ENCODE measurements at places on chromosomes 3 and 15.

- H3K4me3 ChIP-seq: no peak overlapping the region
- no peaks in the 10 kb centered on the region for H3K36me3 ChIP-seq
- DNase-seq: no peak
- H3K27me3 ChIP-seq: no peaks in the 10 kb centered on the region
- H3K4me1 ChIP-seq: no peaks in the 10 kb centered on the region
- no peak overlapping the region for H3K27ac ChIP-seq
Observed at GRCh38 chr3:89144080-89144479, 36.7 kb downstream of the EPHA3 start.

DNA sequence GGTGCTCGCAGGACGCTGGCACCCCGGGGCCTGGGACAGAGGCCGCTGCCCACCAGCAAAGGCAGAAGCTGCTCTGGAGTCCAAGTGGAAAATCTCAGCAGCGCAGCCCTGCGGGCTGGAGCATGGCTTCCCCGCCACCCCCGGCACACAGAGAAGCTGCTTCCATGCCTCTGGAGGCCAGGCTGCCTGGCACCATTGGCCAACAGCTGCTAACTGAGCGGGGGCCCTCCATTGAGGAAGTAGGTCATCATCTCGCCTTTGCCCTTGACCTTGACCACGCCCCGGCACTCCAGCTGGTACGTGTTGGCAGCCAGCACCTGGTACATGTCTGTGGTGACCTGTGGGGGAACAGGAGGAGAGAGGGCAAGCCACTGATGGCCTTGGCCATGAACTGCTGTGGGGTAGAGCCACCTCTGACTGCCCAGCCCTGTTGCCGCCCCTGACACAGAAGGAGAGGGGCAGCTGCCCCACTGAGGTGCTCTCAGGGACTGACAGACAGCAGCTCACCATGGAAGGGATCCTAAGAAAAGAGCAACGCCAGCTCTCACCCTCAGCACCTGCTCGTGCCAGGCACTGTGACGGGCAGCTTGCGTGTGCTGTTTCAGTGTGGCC is 82.8 kb downstream of the SEC22A start:
- H3K36me3 ChIP-seq: no peaks in the 10 kb centered on the region
- DNase-seq: no peak
- H3K27ac ChIP-seq: no peak overlapping the region
- H3K4me1 ChIP-seq: no peaks in the 10 kb centered on the region
- H3K27me3 ChIP-seq: no peaks in the 10 kb centered on the region

DNA sequence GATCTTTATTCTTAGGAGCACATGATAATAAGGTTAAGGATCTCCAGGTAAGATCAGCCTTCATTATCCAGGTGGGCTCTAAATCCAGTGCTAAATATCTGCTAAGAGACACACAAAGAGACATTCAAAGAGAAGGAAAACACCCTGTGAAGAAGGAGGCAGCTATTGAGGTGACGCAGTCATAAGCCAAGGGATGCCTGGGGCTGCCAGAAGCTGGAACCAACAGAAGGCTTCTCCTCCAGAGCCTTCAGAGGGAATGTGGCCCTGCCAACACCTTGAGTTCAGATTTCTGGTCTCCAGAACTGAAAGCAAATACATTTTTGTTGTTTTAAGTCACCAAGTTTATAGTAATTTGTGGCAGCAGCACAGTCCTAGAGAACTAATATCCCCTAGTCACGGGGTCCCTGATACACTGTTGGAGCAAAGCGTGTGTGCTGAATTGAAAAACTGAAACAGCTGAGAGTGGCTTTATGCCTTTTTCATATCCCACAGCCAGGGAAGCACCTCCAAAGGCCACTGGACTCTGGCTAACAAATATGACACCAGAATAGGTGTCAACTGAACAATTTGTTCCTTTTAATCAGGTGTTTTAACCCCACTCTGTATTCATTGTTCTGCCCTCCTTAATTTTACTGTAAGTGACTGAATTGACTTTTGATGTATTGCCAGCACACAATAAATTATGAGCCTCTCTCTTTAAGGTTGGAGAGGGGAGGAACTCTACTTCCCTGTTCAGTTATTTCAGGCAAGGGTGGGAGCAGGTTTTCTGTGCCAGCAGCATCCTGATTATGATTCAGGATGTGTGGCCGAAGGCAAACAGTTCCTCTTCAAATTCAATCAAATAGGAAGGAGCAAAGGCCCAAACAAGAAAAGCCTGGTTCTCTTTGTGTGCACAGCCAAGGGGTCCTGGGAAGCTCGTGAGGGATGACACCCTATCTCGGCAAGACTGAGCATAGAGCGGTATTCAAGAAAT is 151.8 kb upstream of the HES1 start:
- H3K36me3 ChIP-seq: no peaks in the 10 kb centered on the region
- H3K27me3 ChIP-seq: peaks cover 26% of the 10 kb centered on the region
- no peak overlapping the region for H3K4me3 ChIP-seq

DNA sequence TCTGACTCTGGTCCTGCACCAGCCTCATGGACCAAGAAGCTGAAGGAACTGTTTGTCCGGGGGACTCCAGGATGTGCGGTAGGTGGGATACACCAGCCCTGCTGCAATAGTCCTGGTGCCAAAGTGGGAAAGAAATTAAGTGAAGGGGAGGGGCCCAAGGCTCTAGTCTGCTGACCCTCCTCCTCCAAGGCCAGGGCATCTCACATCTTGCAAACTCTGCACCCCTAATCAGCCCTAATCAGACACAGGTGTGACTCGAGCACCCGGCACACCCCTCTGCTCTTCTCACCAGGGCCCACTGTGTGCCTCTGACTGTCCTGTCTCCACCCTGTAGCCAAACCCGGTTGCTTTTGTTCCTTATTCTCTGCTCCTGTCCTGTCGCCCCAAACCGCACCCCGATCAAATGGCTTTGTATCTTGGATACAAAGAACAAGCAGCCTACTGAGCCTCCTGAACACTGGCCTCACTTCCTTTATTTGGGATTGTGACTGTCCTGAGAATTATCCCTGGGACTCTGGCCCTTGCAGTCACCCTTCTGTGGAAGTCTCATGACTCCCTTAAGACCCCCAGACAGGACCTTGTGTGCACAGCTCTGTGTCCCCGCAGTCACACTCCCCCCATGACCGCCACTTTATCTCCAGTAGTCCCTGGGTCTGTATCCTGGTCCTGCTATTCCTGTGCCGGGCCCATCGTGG is 26.7 kb upstream of the SLC41A3 start:
- H3K4me3 ChIP-seq: no peak overlapping the region
- H3K36me3 ChIP-seq: no peaks in the 10 kb centered on the region
- H3K27ac ChIP-seq: no peak overlapping the region
- H3K4me1 ChIP-seq: no peaks in the 10 kb centered on the region

DNA sequence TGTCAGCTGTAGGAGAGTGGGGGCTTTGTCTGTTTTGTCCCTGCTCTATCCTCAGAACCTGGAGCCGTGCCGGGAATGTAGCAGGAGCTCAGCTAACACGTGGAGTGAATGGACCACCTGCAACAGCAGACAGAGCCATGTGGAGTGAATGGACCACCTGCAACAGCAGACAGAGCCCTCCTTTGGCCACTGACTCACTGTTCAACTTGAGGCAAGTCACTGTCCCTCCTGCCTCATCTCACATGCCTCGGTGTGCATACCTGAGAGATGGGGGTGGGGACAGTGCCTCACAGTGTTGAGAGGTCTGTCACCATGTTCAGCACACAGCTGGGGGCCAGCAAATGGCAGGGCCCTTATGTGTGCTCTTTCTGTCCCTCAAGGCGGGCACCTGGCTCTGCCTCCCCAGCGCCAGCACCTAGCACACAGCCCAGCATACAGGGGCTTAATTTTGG is 27.9 kb downstream of the FEM1B start:
- no peak for DNase-seq
- peaks cover 19% of the 10 kb centered on the region for H3K4me1 ChIP-seq
- H3K27ac ChIP-seq: no peak overlapping the region
- H3K36me3 ChIP-seq: peaks cover under 1% of the 10 kb centered on the region
- H3K4me3 ChIP-seq: no peak overlapping the region
- peaks cover 45% of the 10 kb centered on the region for H3K27me3 ChIP-seq

DNA sequence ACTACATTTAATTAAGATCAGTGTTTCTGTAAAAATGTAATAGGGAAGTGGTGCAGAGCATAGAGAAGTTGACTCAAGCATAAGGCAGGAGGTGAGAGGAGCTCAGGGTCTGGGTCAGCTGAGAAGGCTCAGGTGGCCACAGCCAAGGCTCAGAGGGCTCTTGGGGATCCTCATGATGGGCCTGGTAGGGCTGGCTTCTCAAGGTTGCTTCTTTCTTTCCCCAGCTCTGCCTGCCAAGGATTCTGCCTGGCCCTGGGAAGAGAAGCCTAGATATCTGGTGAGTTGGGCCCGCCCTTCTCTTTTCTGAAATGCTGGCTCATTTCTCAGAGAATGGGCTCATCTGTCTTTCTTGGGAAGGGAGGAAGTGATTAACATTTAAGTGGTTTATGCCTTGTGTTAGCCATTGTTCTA is 6.5 kb downstream of the ZNF589 start:
- H3K27me3 ChIP-seq: no peaks in the 10 kb centered on the region
- H3K36me3 ChIP-seq: peaks cover 36% of the 10 kb centered on the region
- peak overlapping the region; percentile 37 for H3K4me3 ChIP-seq
- no peak for DNase-seq
- peak overlapping the region; percentile 85 for H3K27ac ChIP-seq

DNA sequence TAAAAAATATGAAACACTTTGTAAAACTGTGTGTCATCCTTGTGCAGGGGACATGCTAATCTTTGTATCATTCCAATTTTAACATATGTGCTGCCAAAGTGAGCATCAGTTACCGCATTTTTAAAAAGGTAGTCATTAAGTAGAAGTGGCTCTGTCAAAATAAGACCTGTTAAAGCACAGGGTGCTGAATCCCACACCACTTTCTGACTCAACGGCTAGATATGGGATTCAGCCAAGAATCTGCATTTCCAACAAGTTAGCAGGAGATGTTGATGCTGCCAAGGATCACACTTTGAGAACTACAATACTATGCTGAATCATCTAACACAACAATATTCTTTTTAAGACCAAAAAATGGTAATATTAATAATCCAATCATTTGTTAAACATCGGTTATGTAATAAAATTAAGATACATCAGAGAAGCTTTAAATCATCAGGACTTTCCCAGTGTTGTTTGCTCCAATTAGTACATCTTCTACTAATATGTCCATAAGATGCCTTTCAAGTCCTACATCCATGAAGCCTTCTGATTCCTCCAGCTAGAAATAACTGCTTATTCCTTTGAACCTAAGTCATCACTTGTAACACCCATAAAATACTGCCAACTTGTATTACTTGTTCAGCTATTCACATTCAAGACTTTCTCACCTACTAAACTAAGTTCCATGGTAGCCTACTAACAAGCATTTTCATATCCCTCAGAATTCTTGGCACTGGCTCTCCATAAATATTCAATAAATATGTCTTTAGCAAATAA is 71.1 kb downstream of the TBL1XR1 start:
- H3K27ac ChIP-seq: no peak overlapping the region
- no peak overlapping the region for H3K4me3 ChIP-seq
- peaks cover 23% of the 10 kb centered on the region for H3K4me1 ChIP-seq
- no peaks in the 10 kb centered on the region for H3K27me3 ChIP-seq
- H3K36me3 ChIP-seq: peaks cover 40% of the 10 kb centered on the region

DNA sequence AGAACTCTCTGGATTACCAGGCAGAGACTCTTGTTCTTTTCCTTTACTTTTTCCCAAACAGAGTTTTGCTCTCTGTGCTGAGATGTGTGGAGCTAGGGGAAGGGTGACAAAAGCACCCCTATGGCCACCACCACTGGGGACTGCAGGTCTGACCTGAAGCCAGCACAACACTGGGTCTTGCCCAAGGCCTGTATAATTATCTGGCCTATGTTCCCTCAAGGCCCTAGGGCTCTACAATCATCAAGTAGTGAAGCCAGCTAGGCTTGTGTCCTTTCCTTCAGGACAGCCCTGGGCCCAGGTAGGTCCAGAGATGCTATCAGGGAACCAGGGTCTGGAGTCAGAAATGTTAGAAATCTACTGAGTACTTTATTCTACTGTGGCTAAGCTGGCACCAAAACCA is 28.4 kb downstream of the MYO1E start:
- no peak overlapping the region for H3K4me3 ChIP-seq
- no peaks in the 10 kb centered on the region for H3K36me3 ChIP-seq
- H3K4me1 ChIP-seq: peaks cover 8% of the 10 kb centered on the region
- DNase-seq: no peak

- peaks cover 19% of the 10 kb centered on the region for H3K27me3 ChIP-seq
- no peak for DNase-seq
- no peaks in the 10 kb centered on the region for H3K36me3 ChIP-seq
- H3K4me3 ChIP-seq: no peak overlapping the region
Observed at GRCh38 chr15:66144978-66145725, 108.4 kb downstream of the MEGF11 start.

DNA sequence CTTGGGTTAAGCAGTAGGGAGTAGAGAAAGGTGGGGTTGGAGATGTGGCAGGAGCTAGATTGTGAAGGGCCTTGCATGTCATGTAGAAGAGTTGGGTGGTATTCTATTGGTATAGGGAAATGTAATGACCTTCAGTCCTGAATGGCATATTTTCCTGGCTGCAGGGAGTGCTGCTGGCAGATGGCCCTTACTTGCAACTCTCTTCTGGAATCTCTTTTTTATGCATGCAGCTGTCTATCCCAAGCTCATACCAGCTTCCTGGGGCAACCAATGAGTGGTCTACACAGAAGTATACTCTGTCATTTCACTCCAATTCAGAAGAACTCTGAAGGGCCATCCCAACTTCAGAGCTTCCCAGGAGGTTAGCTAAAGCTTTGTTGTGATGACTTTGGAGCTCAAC is 144.7 kb upstream of the ANKRD28 start:
- H3K36me3 ChIP-seq: no peaks in the 10 kb centered on the region
- H3K27me3 ChIP-seq: peaks cover 4% of the 10 kb centered on the region
- no peak overlapping the region for H3K4me3 ChIP-seq
- H3K4me1 ChIP-seq: peaks cover 11% of the 10 kb centered on the region

DNA sequence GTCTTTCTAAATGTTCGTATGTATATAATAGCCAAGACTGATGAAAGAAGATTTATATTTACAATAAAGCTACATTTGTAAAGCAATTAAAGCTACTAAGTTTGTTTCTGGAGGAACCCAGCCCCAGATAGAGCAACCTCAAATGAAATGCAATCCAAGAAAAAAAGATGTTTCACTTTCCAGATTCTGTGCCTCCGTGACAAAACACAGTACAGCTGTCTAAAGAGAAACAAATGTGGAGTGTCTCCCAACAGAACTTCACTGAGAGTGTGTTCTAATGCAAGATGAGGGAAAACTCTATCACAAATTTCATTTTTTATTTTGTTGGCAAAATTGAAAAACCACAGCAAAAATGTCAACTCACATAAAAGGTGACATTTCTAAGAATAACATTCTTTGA is 317.0 kb downstream of the OCA2 start:
- no peak overlapping the region for H3K4me3 ChIP-seq
- H3K27me3 ChIP-seq: no peaks in the 10 kb centered on the region
- H3K36me3 ChIP-seq: no peaks in the 10 kb centered on the region
- DNase-seq: no peak
- H3K27ac ChIP-seq: no peak overlapping the region

- H3K36me3 ChIP-seq: no peaks in the 10 kb centered on the region
- no peaks in the 10 kb centered on the region for H3K4me1 ChIP-seq
- H3K4me3 ChIP-seq: no peak overlapping the region
- peak; percentile 14 for DNase-seq
- H3K27me3 ChIP-seq: peaks cover 48% of the 10 kb centered on the region
Observed at GRCh38 chr15:72179950-72180581, 17.5 kb downstream of the GRAMD2A start.
